ENCODE measurements at places on chromosomes 11 and 22.
A peak's percentile ranks its signal among the peaks of the same experiment; 100 is the strongest.

- no peak for DNase-seq
Measured at GRCh38 chr11:69703453-69703767, 412 bp downstream of the FGF19 start.

- no peak for DNase-seq
Measured at GRCh38 chr11:112223121-112223520, 3.1 kb upstream of the PTS start.

DNA sequence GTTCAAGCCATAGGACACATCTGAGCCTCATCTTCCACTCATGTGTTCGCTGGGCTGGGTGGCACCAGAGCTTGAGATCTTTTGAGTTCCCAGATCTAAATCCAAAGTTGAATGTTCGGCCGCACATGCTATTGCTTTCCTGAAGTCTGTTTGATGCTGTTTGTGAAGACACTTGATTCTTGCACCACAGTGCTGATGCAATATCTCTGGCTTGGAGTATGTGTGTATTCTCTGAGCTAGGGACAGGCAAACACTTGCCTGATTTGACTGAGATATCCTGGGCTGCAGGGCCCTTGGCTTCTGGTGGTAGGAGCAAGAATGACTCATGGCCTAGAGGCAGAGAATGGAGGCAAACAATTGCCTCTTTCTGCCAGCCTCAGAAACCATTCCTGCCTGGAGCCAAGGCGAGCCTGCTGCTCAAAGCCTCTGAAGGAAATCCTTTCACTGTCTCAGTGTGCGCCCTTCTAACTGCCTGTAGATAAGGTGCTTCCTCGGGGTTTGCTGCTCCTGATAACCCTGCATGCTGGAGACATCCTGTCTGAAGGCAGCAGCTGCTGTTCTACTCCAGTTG is 73.0 kb downstream of the CYB5R2 start:
- no peak for DNase-seq

GRCh38 chr11:125132071-125132470 is 20.6 kb upstream of the TMEM218 start:
- no peak for DNase-seq

- DNase-seq, result no peak
Measured at GRCh38 chr22:32574411-32574810, 99.8 kb downstream of the FBXO7 start.

DNA sequence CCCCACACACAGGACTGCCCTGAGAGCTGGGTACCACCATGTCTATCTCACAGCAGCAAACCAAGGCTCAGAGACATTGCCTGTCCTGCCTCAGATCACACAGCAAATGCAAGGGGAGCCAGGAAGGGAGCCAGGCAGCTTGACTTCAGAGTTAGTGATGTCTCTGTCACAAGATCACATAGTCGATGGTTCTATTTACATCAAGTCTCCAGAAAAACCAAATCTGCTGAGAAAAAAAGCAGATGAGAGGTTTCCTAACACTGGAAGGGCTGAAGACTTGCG is 16.1 kb downstream of the SCUBE1 start:
- DNase-seq, result no peak

DNA sequence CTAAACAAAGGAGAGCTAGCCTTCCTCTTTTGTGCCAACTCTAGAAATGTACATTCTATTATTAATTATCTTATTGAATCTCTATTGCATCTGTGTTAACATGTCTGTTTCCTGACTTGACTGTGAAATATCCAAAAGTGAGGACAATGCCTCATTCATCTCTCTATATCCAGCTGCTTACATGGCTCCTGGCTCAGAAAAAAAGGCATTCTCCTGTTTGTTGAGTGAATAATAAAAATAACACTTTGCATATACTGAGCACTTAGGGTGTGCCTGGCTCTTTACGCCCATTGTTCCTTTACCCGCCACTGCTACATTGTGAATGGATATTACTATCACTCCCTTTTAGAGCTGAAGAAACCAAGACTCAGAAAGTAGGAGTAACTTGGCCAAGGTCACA is 19.9 kb downstream of the NRXN2 start:
- no peak for DNase-seq

DNA sequence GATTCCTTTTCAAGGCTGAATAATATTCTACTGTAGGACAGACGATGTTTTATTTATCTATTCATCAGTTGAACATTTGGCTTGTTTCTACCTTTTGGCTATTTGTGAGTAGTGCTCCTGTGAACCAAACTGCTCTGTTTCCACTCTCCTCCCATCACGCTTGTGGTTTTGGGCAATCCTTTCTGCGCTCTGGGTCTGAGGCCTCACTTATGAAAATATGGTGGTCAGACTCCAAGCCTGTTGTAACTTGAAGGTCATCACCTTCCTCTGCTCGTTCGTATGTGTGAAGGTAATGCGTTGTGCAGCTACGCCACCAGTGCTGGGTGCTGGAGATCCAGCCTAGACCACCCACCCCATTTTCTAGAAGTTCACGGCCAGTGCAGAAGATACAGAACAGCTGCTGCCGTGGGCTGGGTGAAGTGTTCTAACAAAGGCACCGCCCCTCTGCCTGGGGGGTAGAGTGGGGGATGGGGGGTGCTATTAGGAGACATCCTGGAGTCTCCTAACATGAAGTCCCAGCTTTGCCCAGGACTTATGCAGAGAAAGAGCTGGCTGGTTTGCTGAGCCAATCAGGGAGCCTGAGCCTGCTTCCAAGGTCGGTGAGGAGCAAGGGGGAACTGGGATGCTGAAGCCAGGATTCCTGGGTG is 21.0 kb downstream of the PTPN5 start:
- no peak for DNase-seq

DNA sequence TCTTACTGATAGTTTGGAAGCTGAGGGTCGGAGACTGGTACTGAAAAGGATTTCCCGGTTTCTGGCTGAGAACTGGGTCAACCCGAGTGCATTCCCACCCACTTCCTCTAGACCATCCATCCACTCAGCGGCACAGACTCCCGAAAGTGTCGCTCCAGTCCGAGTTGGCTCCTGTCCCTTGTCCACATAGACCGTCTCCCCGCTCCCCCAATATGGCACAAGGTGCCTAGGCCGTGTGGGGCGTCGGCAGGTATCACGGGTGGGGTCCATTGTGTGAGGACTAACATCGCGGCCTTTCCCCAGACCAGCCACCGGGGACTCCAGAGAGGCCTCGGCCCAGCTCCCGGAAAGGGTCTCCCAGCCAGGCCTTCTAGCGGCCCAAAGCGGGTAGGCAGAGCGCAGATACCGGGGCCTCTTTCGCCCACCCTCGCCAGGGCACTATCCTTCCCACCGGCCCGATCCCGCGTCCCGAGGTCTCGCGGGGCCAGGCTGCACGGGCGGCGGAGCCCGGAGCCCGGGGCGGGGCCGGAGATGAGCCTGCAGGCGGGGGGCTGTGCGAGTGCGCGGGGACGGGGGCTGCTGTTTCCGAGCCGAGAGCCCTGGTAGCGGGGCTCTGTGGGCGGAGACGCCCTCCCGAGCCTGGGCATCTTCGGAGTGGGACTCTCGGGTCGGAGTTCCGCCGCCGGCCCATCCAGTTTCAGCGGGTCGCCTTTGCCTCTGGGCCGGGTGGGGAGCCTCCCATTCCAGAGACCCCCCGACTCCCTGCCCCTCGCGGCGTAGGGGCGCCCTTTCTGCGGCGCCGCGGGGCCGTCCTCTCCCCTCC is 21.1 kb downstream of the SERPINH1 start:
- no peak for DNase-seq

DNA sequence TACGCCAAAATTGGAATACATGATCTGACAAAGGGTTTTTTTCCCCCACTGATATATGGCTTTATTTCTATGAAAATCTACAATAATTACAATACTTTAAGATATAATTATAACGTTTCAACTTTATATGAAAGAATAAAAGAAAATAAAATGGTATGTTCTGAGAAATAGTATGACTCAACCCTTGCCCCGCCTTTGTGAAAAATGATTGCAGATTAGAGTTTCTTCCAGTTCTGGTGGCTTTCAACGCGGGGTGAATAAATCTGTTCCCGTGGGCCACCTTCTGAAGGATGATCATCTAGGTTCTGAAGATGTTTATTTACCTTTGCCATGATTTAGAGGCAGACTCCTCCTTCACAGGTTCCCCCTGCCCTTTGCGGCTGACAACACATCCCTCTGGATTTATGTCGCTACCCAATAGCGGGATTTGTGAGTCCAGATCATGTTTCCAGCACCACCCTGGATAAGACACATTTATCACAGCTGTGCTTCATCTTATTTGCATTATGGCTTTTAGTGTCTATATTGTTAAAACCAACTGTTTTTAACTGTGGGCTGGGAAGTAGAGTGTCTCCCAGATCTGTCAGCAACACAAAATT is 607.0 kb upstream of the KIRREL3 start:
- no peak for DNase-seq

- no peak for DNase-seq
Measured at GRCh38 chr11:69278091-69278867, 15.7 kb upstream of the MYEOV start.

DNA sequence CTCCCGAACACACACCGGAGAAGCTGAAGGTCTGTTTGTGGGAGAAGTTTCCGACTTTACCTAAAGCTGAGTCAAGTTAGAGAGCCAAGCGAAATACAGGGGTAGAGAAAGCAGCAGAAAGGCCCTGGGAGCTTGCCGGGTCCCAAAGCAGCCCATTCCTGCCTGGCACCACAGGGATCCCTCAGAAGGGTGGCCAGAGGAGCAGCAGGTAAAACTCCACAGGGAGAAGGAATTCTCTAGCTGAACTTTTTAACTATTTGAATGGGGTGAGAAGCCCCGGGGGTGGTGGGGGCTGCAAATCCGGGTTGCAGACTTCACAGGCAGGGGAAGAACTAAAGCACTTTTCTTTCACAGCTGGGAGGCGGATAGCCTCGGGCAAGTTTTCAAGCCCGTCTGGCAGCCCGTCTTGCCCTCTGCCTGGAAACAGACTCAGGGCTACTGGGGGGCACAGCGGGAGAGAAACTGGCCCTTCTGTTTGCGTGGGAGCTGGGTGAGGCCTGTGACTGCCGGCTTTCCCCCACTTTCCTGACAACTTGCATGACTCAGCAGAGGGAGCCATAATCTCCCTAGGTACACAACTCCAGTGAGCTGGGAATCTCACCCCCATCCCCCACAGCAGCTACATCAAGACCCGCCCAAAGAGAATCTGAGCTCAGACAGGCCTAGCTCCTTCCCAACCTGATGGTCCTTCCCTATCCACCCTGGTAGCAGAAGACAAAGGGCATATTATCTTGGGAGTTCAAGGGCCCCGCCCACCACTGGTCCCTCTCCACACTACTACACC is 311.0 kb downstream of the SBF2 start:
- no peak for DNase-seq

DNA sequence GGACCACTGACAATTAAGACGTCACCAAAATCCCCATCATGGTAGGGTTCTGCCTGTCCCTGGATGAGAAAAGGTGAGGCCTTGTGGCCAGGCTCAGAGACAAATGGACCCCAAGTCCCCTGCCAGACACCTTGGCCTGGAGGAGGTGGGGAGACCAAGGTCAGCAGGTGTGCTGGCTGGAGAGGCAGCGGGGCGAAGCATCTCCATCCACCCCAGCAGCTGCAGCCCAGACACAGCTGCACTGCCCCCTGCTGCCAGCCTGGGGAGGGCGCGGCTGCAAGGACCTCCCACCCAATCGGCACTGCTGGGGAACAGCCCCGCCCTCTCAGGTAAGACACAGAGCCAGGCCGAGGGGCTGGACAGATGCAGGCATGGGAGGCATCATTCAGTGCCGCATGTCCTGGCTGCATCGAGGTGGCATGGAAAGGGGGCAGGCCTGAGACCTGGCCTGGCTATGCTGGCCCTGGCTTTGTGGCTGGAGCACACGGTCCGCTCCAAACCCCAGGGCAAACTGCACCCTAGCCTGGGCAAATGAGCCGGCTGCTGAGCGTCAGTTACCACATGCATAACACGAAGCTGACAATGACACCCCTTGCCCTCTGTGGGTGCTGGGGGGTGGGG is 12.2 kb upstream of the MFNG start:
- DNase-seq, result peak; percentile 64

DNA sequence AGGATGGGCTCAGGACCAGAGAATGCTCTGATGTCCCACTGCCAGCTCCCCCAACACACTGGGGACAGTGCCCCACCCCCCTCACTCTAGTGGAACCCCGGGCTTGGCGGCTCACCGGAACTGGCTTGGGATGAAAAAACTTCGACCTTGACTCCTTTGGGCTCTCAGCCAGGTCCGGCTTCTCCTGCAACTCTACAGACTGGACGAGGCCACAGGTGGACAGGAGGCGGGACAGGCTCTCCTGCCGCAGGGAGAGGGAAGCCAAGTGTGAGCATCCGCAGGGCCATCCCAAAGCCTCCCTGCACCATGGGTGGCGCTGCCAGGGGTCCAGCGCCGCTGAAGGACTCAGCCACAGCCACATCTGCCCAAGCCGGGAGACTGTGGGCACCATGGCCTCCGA is 3.7 kb downstream of the RRP7A start:
- no peak for DNase-seq

- DNase-seq, result no peak
Measured at GRCh38 chr11:16793511-16793910, 55.1 kb downstream of the C11orf58 start.

- DNase-seq, result no peak
Measured at GRCh38 chr11:27571154-27571810, 64.7 kb upstream of the LIN7C start.

DNA sequence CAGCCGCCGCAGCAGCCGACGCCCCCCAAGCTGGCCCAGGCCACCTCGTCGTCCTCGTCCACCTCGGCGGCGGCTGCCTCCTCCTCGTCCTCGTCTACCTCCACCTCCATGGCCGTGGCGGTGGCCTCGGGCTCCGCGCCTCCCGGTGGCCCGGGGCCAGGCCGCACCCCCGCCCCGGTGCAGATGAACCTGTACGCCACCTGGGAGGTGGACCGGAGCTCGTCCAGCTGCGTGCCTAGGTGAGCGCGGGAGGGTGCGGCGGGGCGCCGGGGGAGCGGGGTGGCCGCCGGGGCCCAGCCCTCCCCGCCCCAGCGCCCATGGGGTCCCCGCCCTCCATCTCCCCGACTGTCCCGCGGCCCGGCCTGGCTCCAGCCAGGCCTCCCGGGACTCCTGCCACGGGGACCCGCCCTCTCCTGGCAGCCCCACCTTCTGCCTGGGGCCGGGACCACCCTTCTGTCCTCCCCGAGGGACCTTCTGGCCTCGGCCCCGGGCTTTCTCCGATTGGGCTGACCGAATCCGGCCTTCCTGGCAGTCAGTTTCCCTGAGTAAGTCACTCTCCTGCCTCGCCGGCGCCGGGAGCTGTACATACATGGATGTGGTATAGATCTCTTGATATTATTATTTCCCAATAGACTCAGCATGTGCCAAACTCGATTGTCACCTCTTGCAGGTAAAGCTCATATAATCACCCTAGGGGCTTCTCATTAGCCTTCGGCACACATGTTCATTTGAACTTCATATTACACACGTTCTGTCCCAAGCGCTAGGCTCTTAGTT is 720 bp downstream of the PACS1 start:
- DNase-seq, result no peak

- DNase-seq, result no peak
Measured at GRCh38 chr22:20237480-20238440, 30.4 kb downstream of the RTN4R start.

DNA sequence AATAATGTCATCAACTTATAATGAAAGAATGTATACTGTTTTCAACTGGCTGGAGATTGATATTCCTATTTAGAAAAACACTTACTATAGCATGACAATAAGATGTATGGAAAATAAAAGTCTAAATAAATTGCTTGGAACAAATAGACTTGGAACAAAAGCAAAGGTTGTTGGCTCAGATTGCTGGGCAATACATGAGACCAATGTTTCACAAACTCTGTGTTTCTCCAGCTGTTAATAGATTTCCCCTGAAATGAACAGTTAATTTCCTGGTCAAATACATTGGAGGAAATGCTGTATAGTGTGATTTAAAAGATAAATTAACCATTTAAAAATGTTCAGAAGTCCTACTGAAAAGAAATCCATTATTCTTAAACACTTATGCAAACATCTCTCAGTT is 40.1 kb upstream of the CTSC start:
- no peak for DNase-seq

GRCh38 chr22:49302530-49302929 is 525.1 kb downstream of the BRD1 start:
- no peak for DNase-seq

All from stimulated activated CD4-positive, alpha-beta T cell treated with anti-CD3 and anti-CD28 coated beads, Interleukin-12 subunit alpha, Interleukin-12 subunit beta, amount 100 ng/mL, for 48 hours (primary cell).